ENCODE measurements at places on chromosomes 4 and X.

GRCh38 chr4:80184053-80184824 is 13.1 kb upstream of the PRDM8 start:
- DNase-seq, result peak; percentile 93

GRCh38 chrX:106484233-106484632 is 127.5 kb upstream of the RADX start:
- DNase-seq, result no peak

- peak; percentile 81 for DNase-seq
Measured at GRCh38 chr4:76251441-76252270, at the start of gene FAM47E. Gene FAM47E, plus strand, starts transcription at chr4:76251721. Its CDS starts 26 bp downstream, at chr4:76251747.

DNA sequence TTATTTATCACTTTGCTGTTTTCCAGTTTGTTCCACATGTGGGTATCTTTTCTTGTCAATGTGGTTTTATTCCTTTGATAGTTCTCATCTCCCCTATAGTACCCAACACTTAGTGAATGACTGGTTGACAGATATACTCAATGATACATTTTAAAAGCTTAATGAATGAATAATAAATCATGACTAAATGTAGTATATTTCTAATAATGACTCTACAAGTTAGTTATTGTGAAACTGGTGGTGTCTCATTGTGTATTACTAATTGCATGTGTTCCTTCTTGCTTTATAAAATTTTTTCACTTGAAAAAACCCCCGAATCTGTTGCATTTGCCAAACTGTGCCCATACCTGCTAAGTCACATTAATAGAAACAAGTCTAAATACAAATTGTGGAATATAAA is 95.4 kb downstream of the MBNL3 start:
- no peak for DNase-seq

DNA sequence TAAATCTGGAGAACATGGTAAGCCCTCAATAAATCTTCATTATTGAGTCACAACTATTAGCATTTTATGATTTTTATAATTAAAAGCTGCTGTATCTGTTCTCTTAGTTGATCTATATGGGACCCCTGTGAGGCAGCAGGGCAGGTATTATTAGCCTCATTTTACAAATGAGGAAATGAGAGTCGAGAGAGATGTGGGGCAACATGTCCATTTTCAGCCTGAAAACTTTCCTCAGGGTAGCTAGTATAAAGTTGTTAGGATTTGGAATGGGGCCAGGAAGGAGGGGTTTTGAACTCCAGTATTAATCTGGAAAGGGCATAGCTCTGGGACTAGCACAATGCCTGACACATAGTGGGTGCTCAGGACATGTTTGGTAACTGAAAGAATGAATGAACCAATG is 191.7 kb upstream of the GPC4 start:
- DNase-seq, result no peak

DNA sequence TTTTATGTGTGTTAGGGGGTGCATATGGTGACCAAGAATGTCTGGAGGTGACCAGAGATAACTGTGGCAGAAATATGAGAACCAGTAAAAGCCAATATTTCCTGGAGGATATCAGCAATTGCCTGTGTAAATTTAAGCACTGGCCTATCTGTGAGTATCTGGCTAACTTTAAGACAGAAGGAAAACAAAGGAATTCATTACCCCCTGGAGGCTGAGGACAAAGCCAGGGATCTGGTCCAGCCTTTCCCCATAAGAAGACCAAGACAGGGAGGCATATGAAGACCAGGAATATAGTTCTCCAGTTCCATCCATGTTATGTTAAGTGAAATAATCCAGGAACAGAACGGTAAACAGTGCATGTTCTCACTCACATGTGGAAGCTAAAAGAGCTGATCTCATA is 49.2 kb downstream of the MFAP3L start:
- DNase-seq, result no peak

GRCh38 chr4:2292646-2293108 is 30.8 kb upstream of the MXD4 start:
- DNase-seq, result no peak

- no peak for DNase-seq
Measured at GRCh38 chr4:5870701-5871100, 22.2 kb downstream of the CRMP1 start.

All from nephron progenitor cell (in vitro differentiated cells).